ENCODE measurements at places on chromosomes 5 and 9.

- no peak for DNase-seq
These were observed 74.9 kb upstream of the LRRTM2 start for GRCh38 chr5:138949988-138950387.

DNA sequence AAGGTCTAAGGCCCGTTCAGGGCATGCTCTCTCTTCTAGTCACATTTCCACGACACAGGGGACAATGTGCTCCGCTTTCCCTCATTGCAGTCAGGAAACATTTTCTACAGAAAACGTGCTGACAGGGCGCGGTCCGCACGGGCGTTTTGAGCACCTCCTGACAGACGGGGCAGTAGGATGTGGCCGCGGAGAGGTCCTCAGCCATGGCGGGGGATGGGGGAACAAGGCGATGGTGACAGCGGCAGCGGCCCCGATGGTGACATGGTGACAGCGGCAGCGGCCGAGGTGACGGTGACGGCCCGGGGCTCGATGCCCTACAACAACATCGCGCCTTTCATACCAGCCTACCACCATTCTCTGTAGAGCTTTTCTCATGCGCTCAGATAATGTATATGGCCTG lies 4.1 kb downstream of the PLPP1 start:
- DNase-seq = no peak

DNA sequence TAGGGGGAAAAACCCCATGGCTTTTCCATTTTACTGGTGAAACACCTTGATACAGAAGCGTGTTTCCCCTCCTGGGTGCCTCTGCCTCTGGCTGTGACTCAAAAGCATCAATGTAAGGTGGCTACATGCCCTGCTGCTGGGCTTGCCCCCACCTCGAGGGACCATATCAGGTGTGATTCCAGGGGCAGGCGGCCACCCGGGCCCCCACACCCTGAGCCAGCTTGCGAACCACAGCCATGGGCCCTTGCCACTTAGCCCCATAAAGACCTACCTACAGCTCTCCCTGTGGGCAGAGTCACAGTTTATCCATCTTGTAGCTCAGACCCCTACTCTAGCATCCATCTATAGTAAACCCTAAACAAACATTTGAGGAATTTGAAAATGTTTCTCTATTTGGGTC lies 10.8 kb downstream of the SHC3 start:
- no peak for DNase-seq

- DNase-seq = no peak
These were observed 69.6 kb upstream of the SLC30A5 start for GRCh38 chr5:69024241-69024651.

- no peak for DNase-seq
These were observed 4.2 kb downstream of the PRR7 start for GRCh38 chr5:177450667-177451424.

DNA sequence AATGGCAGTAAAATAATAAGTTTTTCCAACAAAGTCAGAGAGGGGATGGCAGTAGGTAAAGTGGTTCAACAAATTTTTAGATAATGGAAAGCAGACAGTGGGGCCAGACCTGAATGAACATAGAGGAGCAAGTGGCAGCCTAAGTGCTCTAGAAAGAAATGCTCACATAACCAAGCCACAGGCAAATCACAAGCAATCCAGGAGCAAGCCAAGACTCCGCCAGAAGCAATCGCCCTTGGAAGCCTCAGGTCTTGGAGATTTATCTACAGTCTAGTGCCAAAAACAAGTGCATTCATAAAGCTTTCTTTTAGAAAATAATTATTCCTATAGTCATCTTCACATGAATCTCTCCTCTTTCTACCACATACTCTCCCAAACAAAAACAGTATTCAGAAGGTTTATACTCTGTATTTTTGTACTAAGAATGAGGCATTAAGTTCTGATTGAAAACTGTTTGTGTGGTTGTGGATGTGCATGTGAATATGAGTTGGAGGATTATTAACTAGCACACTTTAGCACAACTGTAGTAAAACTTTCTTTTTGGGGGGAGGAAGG lies 375.5 kb downstream of the CDH9 start:
- no peak for DNase-seq

DNA sequence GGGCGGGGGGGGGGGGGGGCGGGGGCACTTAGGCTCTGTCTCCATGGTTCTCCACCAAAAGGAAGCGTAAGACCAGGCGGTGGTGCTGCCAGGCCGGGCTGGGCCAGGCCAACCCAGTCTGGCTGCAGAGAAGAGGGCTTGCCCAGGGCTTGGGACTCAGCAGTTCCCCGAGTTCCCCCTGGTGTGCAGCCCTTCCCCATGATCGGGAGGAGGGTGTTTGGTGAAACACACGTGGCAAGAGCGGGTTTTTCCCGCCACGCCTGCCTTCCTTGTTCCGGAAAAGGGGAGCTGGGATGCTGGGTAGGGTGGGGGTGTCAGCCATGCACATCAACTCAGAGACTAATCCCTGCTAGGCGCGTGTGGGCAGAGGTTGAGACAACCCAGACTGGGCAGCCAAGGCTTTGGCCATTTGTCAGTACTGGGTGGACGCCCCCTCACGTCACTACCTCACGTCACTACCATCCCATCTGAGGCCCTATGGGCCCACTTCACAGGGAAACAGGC lies 32.9 kb downstream of the PRRX2 start:
- DNase-seq = no peak

GRCh38 chr9:89417832-89418473 lies 80.0 kb downstream of the SEMA4D start:
- no peak for DNase-seq

DNA sequence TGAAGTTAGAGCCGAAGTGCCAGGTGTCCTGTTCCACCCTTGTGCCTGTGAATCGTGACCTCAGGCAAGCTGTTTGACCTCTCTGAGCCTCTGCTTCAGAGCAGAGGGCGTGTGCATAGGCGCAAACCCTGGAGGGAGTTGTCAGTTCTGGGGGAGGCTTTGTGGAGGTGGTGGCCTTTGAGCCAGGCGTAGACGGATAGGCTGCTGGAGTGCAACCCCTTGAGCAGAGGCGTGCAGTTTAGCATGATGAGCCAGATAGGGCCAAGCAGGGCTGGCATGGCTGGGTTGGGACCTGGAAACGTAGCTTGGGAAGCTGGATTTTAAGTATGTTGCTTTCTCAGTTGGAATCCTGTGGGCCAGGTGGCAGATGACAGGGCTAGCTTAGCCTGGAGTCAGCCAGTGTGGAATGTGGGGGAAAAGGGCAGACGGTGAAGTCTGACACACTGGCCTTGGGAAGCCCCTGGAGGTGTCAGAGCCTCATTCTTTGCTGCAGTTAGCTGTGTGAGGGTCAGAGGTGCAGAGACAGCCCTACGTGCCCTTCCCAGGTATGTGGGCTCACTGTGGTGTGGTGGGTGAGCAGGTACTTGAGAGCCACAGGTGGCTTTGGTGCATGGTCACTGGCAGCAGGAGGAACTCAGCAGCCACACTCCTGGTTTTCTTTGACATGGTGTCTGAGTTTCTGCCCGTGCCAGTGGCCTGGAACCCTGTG lies 93.4 kb downstream of the DAB2IP start:
- no peak for DNase-seq

- DNase-seq = no peak
These were observed 207.3 kb downstream of the ARHGAP26 start for GRCh38 chr5:142977363-142978051.

GRCh38 chr5:151383011-151383410 lies 35.7 kb upstream of the SLC36A2 start:
- DNase-seq = no peak

- no peak for DNase-seq
These were observed 86.9 kb downstream of the NFIB start for GRCh38 chr9:14226855-14227532.

DNA sequence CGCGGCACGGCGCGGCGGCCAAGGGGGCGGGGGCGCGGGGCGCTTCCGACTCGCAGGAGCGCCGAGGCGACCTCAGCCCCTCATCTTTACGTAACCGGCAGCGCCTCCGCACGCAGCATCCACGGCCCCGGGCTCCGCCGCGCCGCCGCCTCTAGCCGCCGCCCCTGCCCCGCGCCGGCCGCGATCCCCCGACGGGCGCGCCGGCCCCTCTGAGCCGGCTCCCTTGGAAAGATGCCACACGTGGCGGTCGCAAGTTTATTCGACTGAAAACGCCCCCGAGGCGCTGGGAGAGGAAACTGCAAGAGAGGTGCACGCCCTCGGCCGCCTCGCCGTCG lies 1.0 kb downstream of the KLF9 start:
- peak; percentile 68 for DNase-seq

DNA sequence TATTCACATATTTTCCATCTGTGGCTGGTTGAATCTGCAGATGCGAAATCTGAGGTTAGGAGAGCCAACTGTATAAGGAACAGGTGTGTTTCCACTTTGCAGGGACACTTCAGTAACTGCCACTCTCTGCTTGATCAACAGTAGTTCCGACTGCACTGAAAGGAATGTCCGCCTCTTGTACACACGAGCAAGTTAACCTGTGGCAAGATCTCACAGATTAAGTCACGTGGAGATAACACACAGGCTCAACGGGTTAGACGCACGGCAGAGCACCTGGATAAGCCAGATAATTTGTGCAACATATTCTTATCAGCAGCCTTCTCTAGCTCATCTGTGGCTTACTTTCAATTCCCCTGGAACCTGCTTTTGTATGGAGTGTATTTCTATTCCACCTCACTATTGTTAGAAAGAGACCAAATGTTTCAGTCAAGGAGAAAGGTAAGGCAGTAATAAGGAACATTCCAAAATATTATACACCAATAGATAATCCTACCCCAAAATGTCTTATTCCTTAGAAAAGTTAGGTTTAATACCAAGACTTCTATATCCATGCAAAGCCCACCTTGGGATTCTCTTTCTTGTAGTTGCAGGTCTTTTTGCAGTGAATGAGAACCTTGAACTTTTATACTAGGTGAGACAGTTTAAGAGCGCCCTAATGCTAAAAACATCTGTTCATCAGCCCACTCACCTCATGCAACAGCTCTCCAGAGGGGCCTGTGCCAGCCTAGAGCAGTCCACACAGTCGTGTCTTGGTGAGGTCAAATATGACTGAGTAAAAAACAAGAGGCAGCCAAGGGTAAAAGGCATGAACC lies 6.5 kb upstream of the C9 start:
- no peak for DNase-seq

GRCh38 chr5:122322801-122323548 lies 10.9 kb downstream of the SNCAIP start:
- DNase-seq = no peak

GRCh38 chr9:72396247-72397091 lies 31.5 kb upstream of the ZFAND5 start:
- no peak for DNase-seq

DNA sequence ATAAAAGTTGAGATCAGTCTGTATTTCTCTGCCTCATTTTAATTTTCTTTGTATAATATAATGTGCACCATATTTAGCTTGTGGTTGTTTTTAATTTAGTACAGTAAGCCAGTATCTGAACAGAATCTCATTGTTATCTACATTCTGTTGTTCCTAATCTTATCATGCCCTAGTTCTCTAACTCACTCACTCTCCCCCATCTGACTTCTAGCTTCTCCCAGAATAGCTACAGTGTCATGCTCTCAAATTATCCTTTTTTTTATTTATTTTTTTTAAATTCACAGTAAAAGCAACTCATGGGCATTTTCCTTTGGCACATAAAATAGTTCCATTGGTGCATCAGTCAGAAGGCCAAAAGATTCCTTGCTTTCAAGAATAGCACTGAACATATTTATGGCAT lies 156.6 kb downstream of the TRPM3 start:
- DNase-seq = no peak

DNA sequence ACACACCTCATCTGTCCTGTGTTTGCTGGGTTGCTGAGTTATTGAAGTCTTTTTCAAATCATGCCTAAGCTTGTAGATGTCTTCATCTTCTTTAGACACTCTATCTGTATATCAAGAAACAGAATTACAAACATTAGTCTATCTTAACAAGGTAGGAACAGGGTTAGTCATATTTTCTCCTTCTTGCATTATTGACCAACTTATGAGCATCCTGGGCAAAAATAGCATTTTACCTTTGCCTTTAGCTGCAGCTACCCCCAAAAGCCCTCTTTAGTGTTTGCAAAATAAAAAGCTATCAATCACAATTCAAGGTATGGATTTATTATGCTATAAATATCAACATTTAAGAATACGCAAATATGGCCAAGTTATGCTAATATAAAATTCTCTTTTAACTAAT lies 3.4 kb downstream of the PLK2 start:
- no peak for DNase-seq

GRCh38 chr5:147113967-147114366 lies 120.9 kb upstream of the STK32A start:
- no peak for DNase-seq

DNA sequence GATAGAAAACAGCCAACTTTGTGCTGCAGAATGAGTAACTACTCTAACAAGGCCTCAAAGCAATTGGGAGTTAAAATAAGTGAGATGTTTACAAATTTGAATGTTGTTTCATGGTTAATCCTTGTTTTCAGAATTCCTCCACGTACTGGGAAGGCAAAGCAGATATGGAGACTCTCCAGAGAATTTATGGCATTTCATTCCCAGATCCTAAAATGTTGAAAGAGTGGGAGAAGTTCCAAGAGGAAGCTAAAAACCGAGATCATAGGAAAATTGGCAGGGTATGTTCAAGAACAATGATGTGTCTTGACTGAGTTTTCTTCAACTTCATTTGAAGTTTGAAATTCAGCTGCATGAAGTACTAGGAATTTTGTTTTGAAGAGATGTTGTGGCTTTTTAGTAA lies 16.4 kb downstream of the TARS1 start:
- DNase-seq = no peak

- no peak for DNase-seq
These were observed 154.7 kb downstream of the WDR70 start for GRCh38 chr5:37533851-37534250.

DNA sequence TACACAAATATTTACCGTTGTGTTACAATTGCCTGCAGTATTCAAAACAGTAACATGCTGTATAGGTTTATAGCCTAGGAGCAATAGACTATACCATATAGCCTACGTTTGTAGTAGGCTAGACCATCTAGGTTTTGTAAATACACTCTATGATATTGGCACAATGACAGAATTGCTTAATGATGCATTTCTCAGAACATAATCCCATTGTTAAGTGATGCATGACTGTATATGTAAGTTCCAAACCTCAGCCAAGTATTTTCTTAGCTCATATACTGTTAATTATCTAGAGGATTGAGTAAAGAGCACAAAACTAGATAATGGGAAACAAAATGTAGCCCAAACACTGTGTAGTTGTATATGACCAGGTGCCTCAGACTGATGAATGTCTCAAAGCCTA lies 220.1 kb downstream of the ANXA1 start:
- DNase-seq = no peak

- DNase-seq = no peak
These were observed 622.2 kb downstream of the ANXA1 start for GRCh38 chr9:73773896-73774295.

DNA sequence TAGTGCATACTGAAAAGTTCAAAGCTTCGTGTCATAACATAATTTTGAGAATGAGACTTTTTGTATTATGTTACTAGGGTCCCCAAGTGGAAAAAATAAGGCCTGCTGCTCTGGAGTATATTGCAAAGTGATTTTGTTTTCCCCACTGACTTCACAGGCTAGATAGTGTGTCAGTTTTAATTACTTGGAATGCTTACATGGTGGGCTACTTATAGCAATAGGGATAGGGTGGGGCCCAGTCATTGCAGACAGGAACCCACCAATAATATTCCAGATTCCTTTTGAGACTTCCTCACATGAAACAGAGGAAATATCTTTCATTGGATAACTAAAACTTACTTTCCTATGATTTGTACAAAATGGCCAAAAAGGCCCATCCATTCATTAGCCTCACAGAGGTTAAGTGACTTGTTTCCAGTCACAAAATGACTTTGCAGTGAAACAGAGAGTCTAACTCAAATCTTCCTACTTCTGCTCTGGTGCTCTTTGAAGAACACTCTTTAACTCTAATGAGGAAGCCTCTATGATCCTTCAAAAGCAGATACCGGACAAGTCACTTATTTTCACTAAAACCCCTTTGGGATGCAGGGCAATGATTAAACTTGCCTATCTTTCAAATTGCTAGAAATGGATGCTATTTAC lies 16.2 kb upstream of the MEF2C start:
- DNase-seq = no peak

Data from activated gamma-delta T cell (primary cell).